ENCODE measurements at places on chromosomes 6 and 20.
A peak's percentile ranks its signal among the peaks of the same experiment; 100 is the strongest.

DNA sequence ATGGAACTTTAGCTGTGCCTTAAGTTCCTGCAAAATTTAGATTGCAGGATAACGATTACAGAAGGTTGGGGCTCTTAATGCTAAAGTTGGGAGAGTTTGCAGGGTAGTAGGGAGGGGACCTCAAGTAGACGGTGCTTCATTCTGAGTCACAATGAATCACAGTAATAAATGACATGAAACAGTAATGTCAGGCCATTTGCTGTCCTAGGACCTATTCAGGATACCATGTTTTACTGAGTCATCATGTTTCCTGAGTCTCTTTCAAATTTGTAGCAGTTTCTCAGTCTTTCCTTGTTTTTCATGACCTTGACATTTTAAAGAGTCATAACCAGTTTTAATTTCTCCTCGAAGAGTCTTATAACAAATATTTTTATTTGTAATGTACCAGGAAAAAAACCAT, 406.9 kb upstream of the MAP3K7 start:
- no peak for DNase-seq

DNA sequence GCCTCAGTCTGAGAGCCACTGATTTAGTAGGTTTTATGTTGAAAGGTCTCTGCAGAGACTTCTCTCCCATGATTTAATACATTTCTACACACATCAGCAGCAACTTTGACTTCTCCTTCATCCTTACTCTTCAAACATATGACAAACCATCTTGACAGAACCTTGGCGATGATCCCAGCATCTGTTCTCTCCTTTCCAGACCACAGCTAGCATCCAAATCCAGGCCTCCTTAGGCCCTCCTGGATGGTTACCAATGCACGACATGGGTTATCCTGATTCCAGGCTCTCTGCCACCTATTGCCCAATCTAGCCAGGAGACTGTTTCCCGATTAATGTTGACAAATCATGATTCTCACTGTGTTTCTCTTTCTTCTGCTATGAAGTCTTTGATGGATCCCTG, 16.8 kb downstream of the LAMA4 start:
- no peak for DNase-seq

- no peak for DNase-seq
Measured at GRCh38 chr6:21149470-21149869, 444.1 kb upstream of the SOX4 start.

DNA sequence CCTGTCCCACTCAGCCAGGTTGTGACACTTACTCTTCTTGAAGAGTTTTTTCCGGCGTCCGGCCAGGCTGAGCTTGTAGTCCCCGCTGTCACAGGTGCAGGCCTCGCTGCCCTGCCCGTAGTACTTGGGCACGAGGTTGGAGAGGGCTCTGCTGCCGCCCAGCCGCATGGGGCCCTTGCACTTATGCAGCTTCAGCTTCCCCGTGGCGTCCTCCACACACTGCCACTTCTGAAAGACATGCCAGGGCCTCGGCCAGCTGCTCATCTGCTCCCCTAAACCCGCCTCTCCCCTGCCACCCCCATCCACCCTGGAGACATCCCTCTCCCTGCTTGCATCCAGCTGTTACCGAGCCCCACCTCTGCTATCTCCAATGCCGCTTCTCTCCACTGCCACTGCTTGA, 113.1 kb downstream of the SULF2 start:
- no peak for DNase-seq

DNA sequence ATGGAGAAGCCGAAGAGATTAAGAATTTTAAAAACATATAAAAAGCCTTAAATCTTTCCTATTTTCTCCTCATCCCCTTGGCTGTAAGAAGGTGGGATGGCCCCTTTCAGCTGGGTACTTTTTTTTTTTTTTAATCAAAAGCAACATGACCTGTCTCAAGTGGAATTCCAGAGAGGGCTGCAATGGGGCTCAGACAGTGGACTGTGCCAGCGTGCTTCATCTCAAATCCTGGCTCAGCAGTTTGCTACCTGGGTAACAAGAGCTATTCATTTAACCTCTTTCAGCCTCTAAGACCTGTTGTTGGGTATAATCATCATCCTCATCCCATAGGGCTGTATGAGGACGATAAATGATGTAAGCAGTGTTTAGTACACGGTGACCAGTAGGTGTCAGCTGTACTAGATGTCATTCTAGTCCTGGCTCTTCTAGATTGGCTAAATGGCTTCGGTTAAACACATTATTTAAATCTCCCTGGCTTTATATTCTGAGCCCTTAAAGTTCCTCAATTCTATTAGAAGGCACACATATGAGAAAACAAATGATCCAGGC, 6.9 kb upstream of the PPP1R3G start:
- peak; percentile 43 for DNase-seq
